ENCODE measurements at places on chromosomes 6 and 20.

GRCh38 chr6:118968416-118968815, 33.5 kb upstream of the MCM9 start:
- DNase-seq, result no peak

- no peak for DNase-seq
Measured at GRCh38 chr20:51121901-51122412, 99.0 kb upstream of the KCNG1 start.

DNA sequence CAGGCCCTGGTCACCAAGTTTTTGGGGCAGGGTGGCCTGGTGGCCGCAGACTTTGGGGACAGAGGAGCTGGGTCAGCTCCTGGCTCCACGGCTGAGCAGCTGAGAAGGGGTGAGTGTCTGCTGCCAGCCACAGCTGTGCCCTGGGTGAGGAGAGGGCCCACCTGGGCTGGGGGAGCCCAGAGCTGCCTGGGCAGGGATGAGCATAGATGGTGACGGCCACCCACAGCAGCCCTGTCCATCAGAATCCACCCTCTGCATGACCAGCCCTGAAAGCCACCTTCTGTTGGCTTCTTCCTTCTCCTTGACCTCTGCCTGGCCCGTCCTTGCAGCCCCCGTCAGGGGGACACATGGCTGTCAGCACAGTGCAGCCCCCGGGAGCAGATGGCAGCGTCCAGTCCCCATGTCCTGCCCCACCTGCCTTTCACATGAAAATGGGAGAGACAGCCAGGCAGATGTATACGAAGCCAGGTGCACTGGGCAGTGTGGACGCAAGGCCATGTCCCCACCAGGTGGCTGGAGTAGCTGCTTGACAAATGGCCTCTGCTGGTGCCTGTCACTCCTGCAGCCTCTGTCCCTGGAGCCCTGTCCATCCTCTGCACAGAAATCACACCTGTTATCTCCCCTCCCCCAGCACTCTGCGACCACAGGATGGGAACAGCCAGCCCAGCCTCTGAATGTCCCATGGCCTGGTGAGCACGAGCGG, 220.8 kb downstream of the PREX1 start:
- no peak for DNase-seq

DNA sequence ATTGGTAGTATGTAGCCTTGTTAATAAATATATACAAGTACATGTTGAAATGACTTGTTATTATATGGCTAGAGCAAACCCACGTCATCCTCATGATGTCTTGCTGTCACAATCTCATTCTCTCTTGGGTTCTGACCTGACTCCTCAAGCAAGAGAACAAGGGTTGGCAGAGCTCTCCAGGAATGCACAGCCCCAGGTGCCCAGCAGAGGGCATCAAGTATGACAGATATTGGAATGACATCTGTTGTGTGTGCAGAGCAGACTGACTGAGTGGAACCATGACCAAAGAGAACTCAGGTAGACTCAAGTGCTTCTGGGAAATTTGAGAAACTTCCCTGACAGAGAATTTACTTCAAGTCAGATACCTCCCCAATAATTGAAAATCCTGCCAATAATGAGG, 90.6 kb downstream of the PAX1 start:
- no peak for DNase-seq

GRCh38 chr20:56925082-56925830, 296.1 kb downstream of the TFAP2C start:
- DNase-seq, result no peak

GRCh38 chr20:1449370-1449769, 17.3 kb downstream of the NSFL1C start:
- DNase-seq, result no peak

DNA sequence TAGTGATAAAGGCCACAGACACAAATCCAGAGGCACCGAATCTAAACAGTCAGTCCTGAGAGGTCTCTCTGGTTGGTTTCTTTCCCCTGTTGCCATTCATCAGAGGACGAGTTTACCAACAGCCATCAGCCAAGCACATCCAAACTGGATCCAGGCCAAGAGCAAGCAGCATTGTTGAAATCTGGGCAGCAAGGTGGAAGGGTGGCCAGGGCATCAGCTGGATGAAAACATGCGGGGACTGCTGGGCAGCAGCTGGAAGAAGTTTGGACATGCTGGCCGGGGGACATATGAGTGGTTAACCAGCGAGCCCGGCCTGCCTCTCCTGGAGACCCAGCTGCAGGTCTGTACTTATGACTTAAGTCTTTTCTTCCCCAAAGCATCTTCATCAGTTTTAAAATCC, at the start of gene SMIM28:
Gene SMIM28, plus strand, starts transcription at position 62 of the 400 bp plus-strand sequence. Its CDS starts 168 bp downstream, at position 230.
- DNase-seq, result no peak

GRCh38 chr6:21707524-21708319, 114.2 kb downstream of the SOX4 start:
- no peak for DNase-seq

- DNase-seq, result no peak
Measured at GRCh38 chr20:56774873-56775272, 145.8 kb downstream of the TFAP2C start.

- DNase-seq, result no peak
Measured at GRCh38 chr6:107244082-107244741, 128.9 kb upstream of the BEND3 start.

DNA sequence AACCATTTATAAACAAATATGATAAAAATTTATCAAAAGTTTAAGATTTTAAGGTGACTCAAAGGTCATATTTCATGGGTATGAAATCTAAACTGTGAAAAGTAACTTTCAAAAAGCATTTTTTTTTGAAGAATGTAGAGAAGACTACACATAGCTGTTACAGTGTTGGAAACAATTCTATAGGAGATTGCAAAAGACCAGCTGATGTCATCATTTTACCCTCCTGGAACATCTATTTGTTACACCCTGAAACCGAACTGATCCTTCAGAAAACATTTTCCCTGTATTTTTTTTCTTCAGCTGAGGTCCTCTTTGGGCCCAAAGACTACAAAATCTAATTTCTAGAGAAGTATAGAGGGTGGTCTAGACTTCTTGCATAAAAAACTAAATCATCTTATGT, 297.5 kb upstream of the FERMT1 start:
- DNase-seq, result no peak

GRCh38 chr6:33812669-33813068, 8.9 kb upstream of the MLN start:
- DNase-seq, result no peak

DNA sequence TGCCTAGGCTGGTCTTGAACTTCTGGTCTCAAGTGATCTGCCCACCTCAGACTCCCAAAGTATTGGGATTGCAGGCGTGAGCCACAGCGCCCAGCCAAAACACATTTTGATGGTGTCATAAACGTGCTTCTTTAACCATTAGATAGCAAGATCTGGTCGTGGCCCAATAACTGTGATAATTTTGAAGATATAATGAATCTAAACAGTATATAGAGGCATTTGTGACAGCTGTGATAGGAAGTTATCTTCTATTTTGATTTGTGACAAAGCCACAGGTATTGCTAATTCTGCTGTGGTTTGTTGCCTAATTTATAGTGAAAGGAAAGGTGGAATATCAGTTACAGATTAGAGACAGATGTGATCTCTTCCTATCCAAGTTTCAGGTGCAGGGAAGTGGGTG, 695 bp upstream of the OXT start:
- no peak for DNase-seq

Measured in stimulated activated CD8-positive, alpha-beta memory T cell treated with anti-CD3 and anti-CD28 coated beads, Interleukin-12 subunit alpha, Interleukin-12 subunit beta, amount 100 ng/mL, for 4 hours (primary cell).